ENCODE measurements at places on chromosomes 1 and 21.

GRCh38 chr1:175679981-175680652 lies 63.3 kb downstream of the TNR start:
- no peak for DNase-seq

DNA sequence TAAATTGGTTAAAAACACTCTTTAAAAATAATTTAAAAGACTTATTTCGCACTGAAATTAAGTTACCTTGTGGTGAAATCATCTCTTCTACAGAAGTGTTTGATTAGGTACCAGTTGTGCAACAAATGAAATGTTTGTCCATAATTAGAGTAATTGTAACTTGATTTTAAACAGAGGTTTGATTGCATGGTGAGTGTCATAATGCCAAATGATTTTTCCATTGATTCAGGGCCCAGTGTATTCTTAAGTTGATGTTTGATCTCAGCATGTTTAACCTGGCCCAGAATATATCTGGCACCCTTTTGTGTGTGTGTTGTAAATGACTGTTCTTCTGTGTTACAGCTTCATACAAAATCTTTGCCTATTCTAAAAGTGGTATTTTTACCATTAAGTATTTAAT lies 28.5 kb downstream of the LRRC8B start:
- DNase-seq, result no peak

DNA sequence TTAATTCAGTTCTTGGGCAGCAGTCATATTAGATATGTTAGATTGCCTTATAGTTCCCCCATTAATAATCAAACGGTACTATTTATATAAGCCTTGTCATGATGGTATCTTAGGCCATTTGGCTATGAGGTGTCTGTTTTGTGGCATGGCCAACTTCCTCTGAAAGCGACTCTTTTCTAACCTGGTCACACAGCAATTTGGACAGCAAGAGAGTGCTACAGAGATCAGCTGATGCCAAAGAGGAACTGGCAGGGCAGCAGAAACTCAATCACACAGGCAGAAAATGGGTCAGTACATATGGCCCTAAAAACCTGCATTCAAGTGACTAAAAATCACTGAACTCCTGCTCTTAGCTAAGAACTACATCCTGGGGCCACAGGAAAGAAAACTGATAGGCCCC lies 13.4 kb upstream of the MUTYH start:
- no peak for DNase-seq

DNA sequence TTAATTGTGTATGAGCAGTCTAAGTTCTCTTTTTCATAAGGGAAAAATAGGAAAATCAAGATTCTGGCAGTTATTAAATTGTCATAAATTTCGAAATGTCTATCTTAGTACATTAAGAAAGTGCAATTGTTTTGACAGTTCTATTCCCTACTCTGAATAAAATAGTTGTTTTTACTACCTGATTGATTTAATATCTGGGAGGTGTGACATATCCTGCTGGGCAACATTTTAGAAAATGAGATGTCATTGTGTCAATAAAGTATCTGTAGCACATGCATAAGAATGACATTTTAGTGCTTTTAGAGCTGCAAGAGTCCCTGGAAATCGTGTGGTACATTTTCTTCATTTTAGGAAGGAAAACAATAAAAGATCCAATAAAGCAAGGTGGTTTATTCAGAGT lies 139.2 kb upstream of the COL11A1 start:
- DNase-seq, result no peak

- no peak for DNase-seq
These were observed 74.1 kb downstream of the EPHB2 start for GRCh38 chr1:22784737-22785136.

DNA sequence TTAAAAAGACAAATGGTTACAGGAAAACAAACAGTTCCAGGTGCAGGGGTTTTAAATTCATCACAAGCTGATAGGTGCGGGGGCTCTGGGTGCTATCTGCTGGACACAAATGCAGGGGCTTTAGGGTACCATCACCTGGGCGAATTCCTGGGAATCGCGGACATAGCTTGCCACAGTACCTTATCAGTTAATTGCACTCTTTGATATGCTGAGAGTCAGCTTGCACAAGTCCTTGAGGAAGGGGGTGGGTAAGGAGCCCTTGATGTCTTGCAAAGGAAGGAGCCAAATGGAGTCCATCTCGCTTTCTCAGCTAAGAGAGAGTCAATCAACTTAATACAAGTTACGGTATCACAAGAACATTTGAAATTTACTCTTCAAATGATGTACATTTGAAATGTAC lies 25.4 kb upstream of the TMEM54 start:
- no peak for DNase-seq

DNA sequence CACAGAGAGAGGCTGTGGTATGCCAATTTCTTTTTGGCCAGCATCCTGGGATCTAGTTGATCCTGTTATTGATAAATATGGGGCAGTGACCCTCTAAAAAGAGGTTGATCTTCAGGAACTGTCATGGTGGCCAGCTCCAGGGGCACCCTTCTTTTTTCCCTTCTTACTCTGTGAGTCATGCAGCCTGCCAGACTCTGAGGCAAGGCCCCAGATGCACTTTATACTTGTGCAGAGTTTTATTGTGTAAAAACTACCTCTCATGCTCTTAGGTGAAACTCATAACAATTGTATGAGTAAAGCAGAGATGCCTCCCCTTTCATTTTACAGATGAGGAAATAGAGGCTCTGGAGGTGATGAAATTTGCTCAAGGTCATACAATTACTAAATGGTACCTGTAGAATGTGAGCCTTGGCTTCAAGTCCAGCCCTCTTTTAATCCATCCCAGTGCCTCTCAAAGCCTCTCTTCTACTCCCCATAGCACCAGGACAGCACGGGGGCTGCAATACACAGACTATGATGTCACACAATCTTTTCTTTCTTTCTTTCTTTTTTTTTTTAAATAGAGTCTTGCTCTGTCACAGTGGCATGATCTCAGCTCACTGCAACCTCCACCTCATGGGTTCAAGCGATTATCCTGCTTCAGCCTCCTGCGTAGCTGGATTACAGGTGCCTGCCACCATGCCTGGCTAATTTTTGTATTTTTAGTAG lies 387.8 kb downstream of the KCNH1 start:
- DNase-seq, result no peak

DNA sequence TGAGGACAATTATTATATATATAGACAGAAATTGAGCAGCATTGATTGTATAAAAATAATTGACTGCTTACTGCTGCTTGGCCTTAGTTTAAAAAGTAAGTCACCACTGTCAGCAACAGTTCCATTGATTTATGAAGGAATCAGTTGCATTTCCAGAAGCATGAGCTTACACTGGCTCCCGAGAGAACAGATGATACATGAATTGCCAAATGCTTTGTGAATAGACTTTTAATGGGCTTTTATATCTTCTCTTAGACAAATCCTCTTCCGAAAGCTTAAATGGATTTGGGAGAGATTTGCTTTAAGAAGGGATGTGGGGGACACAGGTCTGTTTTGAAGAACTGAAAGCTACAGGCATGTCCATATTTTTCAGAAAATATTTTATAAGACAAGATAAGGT lies 7.5 kb downstream of the FHAD1 start:
- no peak for DNase-seq

DNA sequence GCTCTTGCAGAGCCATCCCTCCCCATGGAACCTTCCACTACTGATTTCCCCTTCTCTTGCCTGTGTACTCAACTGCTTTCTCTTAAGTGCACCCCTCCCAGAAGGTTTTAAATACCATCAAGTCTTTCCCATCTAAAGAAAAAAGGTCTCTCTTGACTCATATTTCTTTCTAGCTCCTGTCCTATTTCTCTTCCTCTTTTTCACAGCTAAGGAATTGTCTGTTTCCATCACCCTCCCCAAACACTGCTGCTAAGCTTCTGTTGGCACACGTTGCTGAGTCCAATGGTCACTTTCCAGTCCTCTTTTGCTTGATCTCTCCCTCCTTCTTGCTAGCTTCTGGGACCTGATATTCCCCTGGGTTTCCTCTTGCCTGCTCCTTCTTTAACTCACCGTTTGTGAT lies 13.3 kb upstream of the GNL2 start:
- DNase-seq, result no peak

DNA sequence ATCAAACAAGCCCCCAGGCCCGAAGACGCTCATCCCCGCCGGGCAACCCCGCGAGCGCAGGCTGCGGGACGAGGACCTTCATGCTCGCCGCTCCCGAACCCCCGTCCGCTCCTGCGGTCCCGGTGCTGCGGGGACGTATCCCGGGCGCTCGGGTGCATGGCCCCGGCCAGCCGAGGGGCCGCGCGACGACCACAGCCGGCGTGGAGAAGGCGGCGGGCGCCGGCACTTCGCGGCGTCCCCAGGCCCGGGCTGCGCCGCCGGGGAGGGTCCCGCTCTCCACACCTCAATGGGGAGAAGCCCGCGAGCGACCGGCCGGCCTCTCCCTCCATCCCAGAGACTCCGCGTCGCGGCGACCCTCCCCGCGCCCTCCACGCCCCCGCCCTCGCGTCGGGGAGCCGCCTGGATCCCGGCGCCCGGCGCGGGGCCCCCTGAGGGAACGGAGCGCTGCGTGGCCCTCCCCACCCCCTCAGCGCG lies 401 bp downstream of the ERRFI1 start:
- no peak for DNase-seq

DNA sequence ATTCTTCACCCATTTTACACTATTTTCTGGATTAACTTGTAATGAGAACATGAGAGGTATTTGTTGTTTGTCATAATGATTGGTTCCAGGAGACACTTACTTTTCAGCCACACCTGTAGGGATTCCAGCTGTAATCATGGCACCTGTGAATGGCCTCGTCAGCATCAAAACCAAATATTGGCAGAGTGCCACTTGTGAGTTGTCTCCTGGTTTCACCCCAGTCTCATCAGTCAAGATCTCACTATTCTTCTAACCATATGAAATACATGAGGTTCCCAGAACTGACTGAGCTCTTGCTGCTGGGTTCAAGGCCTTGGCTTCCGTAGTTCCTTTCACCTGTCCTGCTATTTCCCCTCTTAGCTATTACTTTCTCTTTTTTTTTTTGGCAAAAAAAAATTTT lies 246.6 kb upstream of the ADGRL2 start:
- DNase-seq, result no peak

GRCh38 chr1:38784452-38785284 lies 74.9 kb downstream of the RRAGC start:
- DNase-seq, result no peak

DNA sequence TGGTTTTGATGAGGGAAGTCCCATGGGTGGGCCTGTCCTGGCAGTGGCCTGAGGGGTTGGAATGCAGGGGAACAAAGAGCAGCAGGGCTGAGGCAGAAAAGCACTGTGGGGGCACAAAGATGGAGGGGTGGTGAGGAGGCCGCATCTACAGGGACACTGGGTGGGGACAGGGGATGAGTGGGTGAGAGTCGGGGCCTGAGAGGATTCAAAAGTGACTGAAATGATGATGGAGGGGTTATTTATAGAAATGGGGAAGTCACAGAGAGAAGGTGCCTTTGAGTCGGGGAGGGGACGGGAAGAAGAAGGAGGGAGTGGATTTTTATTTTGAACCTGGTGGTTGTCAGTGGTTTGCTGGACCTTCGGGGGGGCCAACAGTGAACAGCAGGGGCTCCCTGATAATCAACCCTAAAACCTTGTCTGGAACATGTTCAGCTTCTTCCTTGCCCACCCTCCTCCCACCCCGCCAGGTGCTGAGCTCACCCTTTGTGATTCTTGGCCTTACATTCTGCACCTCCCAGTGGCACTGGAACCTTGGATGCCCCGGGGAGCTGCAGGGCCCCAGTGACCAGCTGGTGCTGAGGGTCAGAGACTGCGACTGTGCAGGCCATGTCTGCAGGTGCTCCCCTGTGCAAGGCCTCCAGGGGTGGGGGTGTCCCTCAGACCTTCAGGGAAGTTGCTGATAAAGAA lies 42.9 kb downstream of the IER5 start:
- no peak for DNase-seq

GRCh38 chr21:23541571-23541970 lies 2065.7 kb downstream of the MRPL39 start:
- DNase-seq, result no peak

- DNase-seq, result no peak
These were observed 7.2 kb upstream of the HHAT start for GRCh38 chr1:210321552-210321951.

- no peak for DNase-seq
These were observed 17.4 kb downstream of the ADARB1 start for GRCh38 chr21:45091550-45092322.

- DNase-seq, result no peak
These were observed 23.5 kb downstream of the PSEN2 start for GRCh38 chr1:226893936-226894335.

DNA sequence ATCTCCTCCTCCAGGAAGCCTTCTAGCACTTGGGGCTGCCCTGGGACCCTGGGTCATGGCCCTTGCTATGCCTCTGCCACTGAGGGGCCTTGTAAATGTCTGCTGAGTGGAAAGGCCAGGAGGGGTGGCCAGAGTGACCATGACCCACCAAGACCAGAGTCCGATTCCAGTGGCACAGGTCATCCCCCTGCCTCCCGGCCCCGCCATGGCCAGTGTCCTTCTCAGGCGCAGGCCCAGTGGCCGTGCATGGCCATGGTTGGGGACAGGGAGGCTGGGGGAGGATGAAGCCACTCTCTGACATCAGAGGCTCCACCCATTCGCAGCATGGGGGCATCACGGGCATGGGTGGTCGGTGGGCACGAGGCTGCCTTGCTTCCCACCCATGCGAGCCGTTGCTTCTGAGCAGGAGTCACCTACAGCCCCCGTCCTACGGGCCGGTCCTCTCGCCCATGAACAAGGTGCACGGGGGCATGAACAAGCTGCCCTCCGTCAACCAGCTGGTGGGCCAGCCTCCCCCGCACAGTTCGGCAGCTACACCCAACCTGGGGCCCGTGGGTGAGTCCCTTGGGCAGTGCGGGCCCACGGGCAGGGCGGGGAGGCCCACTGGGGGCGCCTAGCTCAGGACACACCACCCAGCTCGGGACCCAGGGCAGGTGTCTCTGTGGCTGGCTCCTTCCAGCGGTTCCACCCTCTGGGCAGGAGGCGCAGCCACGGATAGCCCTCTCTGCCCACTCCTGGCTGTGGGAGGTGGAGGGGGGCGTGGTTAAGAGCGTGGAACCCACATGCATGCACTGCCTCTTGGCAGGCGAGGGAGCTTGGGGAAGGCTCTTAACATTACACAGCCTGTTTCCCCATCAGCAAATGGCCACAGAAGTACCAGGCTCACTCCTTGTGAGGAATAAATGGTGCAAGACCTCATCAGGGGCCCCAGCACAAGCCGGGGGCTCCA lies 22.4 kb upstream of the CCDC27 start:
- no peak for DNase-seq

DNA sequence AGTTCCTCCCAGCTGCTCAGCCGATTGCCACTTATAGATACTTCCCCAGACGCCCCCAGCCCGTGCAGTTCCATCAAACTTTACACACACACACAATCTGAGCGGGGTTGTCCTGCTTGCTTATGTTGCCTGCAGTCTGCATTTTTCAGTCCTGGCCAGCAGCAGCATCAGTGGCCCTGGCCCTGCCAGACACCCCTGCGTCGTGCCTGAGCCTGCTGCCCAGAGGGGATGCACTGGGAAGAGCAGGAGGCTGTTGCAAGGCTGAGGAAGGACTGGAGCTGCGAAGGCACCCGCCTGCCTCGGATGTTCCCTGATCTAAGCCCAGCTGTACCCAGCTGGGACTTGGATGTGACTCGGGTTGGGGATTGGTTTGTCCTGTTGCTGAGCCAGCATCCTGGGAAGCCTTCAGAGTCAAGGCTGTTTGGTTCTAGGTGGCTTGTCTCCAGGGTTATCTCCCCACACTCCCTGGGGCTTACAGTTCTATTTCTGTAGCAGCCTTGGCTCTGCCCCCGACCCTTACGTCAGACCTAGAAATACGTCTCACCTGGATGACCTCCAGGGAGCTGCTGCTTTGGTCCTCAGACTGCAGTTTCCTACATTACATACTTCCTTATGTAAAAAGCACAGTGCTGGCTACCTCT lies 42.3 kb downstream of the MAN1C1 start:
- DNase-seq, result no peak
